Occipital lobe (tissue), 3 donors: ENCODE measurements at places on chromosomes 16 and 17.

GRCh38 chr17:62750631-62751051 is 57.5 kb downstream of the MARCHF10 start:
- DNase-seq = no peak

DNA sequence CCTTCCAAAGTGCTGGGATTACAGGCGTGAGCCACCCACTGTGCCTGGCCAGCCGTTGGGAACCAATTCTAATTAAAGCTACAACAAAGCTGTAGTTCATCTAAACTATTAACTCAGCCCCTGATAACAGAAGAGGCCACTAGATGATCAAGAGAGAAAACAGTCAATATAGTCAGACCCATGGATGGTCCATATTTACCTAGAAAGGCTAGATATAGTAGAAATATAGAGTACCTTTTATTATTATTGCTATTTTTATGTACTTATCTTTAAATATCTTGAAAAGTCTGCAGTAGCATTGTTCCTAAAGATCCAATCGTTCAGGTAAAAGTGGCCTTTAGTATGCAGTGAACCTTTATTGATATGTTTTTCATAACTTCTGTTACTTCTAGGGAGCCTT is 43.2 kb downstream of the RNF213 start:
- DNase-seq = no peak

DNA sequence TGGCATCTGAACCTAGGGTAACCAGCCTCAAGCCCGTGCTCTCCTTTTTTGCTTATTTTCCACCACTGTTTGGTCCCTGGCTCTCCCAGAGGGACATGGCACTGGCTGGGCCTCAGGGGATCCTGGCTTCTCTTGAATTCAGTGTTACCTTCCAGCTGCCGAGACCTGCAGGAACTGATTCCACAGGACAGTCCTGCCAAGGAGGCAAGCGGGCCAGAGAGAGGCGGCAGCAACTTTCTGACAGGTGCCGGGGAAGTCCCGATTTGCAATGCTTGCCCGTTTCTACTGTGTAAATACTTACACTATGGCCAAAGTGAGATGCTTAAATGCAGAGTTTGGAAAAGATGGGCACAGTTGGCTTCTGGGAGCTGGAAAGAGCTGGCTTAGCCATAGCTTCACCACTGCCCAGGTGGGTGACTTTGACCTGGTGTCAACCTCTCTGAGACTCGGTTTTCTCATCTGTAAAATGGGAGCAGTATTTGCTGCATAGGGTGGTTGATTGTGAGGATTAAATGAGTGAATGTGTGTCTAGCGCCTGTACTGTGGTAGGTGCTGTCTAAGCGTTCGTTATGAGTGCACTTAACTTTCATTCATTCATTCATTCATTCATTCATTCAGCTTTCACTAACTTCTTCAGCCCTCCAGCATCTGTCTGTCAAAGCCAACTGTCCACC is 124.9 kb downstream of the CMIP start:
- no peak for DNase-seq

DNA sequence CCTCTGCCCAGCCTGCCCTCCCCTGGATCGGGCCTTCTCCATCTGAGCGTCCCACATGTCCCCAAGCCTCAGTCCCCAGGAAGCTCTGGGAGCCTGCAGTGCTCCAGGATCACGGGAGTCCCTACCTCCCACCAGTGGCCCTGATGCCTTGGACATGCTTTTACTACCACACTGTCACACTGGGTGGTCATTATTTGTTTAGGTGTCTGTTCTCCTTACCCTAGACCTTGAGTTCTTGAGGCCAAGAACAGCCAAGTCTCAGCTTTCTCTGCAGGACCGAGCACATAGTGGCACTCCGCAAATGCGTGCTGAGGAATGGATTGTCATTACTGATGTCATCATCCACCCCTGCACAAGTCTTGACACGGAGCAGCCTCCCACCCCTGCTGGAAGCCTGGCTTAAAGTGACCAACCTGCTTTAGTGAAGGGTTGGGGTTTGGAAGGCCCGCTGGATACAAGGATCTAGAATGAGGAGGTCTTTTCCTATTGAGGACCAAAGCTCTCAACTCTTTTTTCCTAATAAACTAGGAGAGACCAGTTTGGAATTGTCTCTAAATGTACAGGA is 132.9 kb upstream of the CRHR1 start:
- no peak for DNase-seq

GRCh38 chr16:89476379-89476778 is 14.0 kb downstream of the ANKRD11 start:
- no peak for DNase-seq

- DNase-seq = no peak
These were observed 29.1 kb upstream of the ZNF469 start for GRCh38 chr16:88353691-88354090.
